ENCODE measurements at places on chromosomes 4 and X.

- DNase-seq, result no peak
These were observed 116.7 kb downstream of the FNIP2 start for GRCh38 chr4:158885564-158885963.

- peak; percentile 1 for DNase-seq
These were observed at the start of gene KLHL13 for GRCh38 chrX:118116713-118117550. KLHL13 (minus strand) TSS chrX:118116810; CDS start chrX:118028473, 88,337 bp downstream.

GRCh38 chr4:16893141-16893651, 5.2 kb downstream of the LDB2 start:
- DNase-seq, result no peak

GRCh38 chrX:39859991-39860861, 237.5 kb downstream of the BCOR start:
- peak; percentile 61 for DNase-seq

GRCh38 chrX:129577473-129577872, 37.4 kb downstream of the OCRL start:
- no peak for DNase-seq

GRCh38 chr4:146176891-146177290, 1.4 kb downstream of the LSM6 start:
- DNase-seq, result peak; percentile 9

DNA sequence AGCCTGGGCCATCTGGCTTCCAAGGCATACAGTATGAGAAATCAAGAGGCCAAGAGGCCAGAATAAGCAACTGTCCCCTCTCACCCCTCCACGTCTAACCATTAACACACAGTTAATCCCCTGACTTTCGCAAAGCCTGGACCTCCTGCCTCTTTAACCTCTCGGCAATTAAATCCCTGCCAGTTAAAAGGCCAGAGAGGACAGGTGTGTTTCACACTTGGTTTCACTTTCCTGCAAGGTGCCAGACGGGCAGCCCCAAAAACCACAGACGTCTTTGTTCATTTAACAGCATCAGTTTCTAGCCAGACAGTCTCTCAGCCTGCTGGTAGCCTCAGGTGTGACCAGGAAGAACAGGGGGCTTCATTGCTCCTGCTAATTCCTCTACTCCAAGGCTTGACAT, 91.1 kb upstream of the KIT start:
- peak; percentile 3 for DNase-seq

GRCh38 chr4:36189511-36190226, 54.6 kb downstream of the ARAP2 start:
- DNase-seq, result peak; percentile 60

- peak; percentile 46 for DNase-seq
These were observed 126.7 kb upstream of the MBNL3 start for GRCh38 chrX:132615391-132616131.

- DNase-seq, result no peak
These were observed 227.0 kb downstream of the DTHD1 start for GRCh38 chr4:36508394-36508793.

GRCh38 chr4:168908093-168908492, 102.0 kb downstream of the CBR4 start:
- no peak for DNase-seq

DNA sequence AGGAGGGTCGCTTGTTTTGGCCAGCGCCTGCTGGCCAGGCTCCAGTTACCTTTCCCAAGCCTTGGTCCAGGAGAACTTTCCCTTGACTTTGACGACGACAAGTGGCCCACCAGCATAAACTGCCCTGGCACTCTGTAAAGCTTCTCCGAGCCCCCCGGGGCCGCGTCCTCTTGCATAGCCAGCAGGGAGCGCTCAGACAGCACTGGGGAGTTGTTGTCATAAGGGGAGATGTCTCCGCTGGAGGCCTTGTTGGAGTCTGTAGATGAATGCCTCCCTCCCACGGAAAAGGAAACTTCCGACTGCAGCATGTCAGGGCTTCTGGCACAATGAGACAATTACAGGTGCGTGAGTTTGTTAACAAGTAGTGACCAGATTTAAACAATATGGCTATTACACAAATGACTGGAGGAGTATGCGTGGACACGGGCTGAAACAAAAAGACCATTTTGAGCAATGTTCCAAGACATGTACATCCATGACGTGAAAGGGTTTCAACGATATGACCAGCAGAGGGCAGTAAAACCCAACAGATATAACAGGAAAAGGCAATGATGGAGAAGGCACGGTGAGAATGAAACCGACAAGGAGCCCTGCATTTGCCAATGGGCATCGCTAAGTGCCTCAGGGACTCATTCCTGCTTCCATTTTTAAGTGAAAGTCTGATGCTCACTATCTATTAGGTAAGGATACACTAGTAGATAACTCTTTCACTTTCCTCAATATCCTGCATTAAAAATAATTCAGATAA, 33.0 kb downstream of the HCCS start:
- DNase-seq, result peak; percentile 69

GRCh38 chr4:113996599-113997177, 17.2 kb upstream of the ARSJ start:
- DNase-seq, result no peak

DNA sequence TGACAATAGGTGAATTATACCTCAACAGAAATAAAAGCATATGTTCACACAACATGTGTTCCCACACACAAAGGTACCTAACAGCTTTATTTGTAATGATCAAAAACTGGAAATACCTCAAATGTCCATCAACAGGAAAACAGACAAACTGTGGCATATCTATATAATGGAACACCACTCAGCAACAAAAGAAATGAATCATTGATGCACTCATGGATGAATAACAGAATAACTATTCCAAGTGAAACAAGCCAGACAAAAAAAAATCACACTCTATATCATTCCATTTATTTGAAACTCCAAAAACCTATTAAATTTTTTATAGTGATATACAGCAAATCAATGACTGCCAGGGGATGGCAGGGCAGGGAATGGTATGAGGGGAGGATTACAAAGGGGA, 148.1 kb downstream of the PLS3 start:
- no peak for DNase-seq

- DNase-seq, result no peak
These were observed 52.8 kb downstream of the GPC4 start for GRCh38 chrX:133362538-133362937.

GRCh38 chr4:101315041-101315440, 32.3 kb downstream of the PPP3CA start:
- DNase-seq, result no peak

GRCh38 chrX:136032370-136032769, 47.1 kb downstream of the SLC9A6 start:
- no peak for DNase-seq

DNA sequence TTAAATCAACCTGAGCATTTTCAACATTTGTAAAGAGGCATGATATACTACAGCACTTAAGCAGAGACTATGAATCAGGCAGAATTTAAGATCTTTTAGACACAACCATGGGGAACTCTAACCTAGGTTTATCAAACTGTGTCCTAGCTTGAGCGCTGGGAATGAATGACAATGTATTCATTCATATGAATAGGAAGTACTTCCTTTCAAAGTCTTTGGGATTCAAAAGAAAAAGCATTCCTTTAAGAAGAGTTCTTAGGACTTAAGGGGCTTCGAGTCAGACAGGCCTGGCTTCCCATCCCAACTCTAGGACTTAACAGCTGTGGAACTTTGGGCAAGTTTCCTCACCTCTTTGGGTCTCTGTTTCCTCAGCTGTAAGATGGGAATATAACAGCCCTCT, 104.6 kb downstream of the ANAPC4 start:
- DNase-seq, result no peak

- no peak for DNase-seq
These were observed 70.8 kb upstream of the HHIP start for GRCh38 chr4:144575181-144575580.

DNA sequence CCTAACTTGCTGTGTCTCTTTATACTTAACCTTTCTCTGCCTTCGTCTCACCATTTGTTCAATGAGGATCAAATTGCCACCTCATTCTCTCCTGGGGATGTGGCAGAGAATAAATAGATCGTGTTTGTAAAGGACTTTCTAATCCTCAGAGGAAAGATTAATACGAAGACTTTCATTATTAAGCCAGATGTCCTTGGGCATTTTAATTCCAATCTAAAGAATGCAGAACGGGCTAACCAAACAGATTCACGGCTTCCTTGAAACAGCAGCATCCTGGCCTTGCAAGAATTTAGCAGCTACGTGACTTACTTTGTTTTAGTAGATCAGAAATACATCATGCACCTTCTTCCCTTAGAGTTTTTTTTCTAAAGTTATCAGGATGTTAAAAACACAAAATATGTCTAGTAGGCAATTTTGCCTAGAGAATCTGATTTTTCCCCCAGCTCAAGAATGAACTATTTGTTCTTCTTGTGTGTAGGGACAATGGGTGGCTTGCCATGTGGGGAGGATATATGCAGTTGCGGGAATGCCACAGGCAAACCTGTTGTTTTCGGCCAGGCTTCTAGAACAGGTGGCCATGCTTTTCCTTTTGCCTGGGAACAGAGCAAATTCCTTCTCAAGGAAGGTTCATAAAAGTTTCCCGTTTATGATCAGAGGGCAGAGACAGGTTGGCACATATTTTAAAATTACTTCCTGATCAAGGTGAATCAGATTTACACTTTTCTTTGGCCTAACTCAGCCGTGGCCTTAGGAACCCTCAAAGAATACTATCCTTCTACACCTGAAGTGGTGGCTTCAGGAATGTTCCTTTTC, 3.0 kb downstream of the MID1 start:
- DNase-seq, result no peak

DNA sequence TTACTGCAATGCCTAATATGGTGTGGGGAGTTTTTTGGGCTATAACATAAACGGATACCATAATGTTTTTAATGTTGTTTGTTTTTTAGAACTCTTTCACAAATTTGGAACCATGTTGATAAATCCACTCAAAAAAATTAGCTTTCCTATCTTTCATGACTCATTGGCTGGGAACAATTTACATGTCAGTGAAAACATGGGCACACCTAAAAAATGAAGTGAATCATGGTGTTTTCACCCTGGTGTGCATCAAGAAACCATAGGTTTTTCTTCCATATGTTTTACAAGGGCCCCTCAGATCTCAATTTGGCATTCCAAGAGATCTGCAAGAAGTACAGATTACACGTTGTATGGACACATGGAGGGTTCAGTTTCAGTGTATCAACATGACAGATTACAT, 207.1 kb downstream of the NWD2 start:
- DNase-seq, result no peak

GRCh38 chr4:128635141-128635954, 174.2 kb upstream of the JADE1 start:
- DNase-seq, result no peak

DNA sequence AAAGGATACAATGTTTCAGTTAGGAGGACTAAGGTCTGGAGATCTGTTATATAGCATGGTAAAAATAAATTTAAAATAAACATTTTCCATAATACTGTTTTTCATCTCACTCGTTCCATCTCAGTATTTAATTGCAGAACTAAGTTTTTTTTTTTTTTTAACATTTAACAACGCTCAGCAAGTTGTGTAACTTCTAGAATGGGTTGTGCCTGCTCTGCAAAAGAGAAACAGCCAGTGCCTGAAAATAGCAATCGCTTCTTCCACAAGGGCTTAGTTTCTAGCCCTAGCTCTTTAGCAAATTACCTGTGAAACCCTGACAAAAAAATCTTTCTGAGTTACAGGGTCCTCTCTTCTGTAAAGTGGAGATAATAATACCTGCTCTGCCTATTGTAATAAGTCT, 41.9 kb downstream of the CNGA1 start:
- no peak for DNase-seq

- peak; percentile 3 for DNase-seq
These were observed 172.9 kb downstream of the PRDM5 start for GRCh38 chr4:120749445-120750151.

GRCh38 chr4:180101348-180102083, 2141.7 kb upstream of the TENM3 start:
- DNase-seq, result no peak

- DNase-seq, result no peak
These were observed 280.1 kb downstream of the RAPGEF2 start for GRCh38 chr4:159382856-159383561.

- no peak for DNase-seq
These were observed 215.5 kb upstream of the UGT8 start for GRCh38 chr4:114383067-114383466.

DNA sequence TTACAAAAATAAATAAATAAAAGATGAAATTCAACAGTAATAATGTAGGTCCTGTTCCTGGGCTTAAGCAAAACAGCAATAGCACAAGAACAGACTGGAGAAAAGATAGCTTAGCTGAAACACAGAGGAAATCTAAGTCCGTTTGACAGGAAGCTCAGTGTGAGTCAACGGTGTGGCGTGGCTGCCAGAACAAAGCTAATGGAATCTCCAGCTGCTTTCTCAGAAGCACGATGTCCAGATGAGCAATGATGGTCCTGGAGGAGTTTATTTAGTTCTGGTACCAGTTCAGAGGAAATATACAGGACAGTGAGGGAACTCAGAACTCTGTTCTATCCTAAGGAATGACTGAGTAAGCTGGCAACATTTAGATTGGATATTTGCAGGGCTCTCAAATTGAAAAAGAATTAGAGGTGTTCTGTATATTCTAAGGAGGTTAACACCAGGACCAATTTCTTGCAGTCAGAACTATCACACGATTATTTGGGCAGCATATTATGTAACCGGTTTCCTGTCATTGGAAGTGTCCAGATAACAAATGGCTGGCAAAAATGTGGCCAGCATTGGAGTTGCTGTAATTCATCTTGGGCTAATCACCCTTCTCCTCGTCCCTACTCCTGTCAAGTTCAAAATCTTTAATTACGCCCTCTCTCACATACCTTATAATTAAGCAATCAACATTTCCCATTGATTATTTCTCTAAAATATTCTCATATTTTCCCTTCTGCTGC, 12.7 kb downstream of the GAB3 start:
- DNase-seq, result peak; percentile 44

DNA sequence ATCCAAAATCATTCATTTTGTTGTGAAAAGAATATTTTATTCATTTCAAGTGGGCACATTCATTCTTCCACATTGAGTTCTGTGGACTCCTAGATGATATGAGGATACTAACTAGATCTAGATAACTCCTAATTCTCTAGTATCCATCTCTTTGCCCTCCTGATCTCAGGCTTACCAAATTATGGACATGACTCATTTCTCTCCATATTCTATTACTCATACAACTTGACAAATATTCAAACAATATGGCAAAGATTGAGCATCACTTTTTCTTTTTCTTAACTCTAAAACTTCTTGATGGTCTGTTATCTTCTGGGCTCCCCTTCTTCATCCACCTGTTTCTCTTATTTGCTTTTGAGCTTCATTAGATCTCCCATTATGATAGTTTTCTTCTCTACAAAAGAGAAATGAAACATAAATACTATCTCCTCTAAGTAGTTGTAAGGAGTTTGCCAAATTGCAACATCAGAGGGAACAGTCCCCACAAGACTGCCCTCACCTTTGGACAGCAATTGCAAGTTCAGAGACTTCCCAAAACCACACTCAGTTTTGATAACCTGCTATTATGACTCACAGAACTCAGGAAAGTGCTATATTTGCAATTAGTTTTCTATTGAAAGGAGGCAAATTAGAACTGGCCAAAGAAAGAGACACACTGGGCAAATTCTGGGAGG, 422.9 kb downstream of the SPRY1 start:
- no peak for DNase-seq

DNA sequence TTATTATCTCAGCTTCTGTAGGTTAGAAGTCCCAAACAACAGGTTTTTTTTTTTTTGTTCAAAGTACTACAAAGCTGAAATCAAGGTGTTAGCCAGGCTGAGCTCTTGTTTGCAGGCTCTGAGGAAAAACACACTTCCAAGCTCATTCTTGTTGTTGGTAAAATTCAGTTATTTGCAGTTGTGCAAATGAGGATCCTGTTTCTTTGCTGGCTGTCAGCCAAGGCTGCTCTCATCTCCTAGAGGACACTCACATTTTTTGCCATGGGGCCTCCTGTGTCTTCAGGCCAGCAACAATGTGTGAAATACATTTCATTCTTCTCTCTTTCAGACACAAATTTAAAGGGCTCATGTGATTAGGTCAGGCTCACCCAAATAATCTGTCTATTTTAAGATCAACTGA, 60.3 kb upstream of the HSD17B10 start:
- no peak for DNase-seq

GRCh38 chr4:170623899-170624298, 534.1 kb upstream of the AADAT start:
- DNase-seq, result no peak
